ENCODE measurements at places on chromosomes 5 and 9.

GRCh38 chr5:97534166-97534565 lies 351.1 kb upstream of the RIOK2 start:
- peak; percentile 27 for DNase-seq

GRCh38 chr5:3380689-3381088 lies 214.9 kb upstream of the IRX1 start:
- no peak for DNase-seq

DNA sequence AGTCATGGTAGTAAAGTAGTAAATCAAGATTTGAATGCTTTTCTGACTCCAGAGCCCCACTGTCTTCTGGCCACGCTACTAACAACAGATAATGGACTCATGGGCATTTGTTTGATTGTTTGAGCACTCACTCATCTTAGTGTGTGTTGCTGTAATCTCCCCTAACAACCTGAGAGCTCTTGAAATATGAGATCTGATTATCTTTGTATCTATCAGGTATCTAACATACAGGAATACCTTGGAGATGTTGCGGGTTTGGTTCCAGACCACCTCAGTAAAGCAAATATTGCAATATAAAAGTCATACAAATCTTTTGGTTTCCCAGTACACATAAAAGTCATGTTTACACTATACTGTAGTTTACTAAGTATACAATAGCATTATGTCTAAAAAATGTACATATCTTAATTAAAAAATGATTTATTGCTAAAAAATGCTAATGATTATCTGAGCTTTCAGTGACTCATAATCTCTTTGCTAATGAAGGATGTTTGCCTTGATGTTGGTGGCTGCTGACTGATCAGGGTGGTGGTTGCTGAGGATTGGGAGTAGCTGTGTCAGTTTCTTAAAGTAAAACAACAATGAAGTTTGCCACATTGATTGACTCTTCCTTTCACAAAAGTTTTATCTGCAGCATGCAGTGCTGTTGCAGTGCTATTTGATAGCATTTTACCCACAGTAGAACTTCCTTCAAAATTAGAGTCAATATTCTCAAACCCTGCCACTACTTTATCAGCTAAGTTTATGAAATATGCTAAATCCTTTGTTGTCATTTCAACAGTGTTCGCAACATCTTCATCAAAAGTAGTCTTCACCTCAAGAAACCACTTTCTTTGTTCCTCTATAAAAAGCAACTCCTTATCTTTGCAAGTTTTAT lies 92.2 kb downstream of the ZNF462 start:
- no peak for DNase-seq

GRCh38 chr5:87807783-87808182 lies 395.1 kb upstream of the CCNH start:
- DNase-seq: no peak

DNA sequence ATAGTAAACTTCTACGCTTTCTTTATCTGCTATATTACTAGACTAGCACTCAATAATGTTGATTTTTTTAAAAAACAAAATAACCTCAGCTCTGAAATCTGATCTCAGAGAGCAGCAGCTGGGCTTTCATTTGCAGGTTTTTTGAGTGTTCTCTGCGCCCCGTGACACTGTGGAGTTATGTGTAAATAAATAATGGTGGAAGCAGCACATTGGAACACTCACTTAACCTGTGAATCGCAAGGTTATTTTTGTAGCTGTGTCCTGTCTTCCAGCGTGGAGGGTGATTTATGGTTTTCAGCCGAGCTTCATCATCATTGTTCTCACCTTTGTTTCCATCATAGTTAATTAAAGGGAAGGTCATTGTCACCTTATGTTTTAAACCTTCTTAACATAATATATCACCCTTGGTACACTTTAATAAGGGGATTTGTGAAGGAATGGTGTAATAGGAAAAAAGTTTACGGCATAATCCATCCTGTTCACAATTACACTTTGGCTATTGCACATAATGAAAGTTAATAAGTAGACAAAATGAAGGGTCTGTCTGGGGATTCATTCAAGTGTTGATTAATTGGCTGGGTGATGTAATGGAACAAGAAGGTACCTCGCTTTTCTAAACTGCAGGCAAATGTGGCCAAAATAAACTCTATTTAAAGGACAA lies 493.3 kb upstream of the ADAMTS16 start:
- no peak for DNase-seq

GRCh38 chr9:131633491-131634031 lies 88.2 kb downstream of the PRRT1B start:
- no peak for DNase-seq

- DNase-seq: no peak
Measured at GRCh38 chr9:98639133-98639532, 69.6 kb downstream of the GABBR2 start.

DNA sequence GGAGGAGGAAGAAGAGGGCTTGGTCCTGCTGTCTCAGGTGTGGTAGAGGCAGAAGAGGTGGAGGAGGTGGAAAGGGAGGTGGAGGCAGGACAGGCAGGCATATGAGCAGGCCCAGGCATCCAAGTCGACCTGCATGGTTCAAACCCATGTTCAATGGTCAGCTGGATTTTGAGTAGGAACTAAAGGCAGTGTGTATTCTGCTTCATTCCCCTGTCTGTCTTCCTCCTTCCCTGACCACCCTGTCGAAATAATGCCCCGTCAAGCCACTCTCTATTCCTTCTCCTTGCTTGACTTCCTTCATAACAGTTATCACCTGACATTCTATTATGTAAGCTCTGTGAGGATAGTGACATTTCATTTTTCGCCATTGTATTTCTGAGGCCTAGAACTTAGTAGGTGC lies 34.8 kb downstream of the ATP6V0E1 start:
- DNase-seq: no peak

- DNase-seq: no peak
Measured at GRCh38 chr9:89116064-89116804, 62.4 kb downstream of the SHC3 start.

DNA sequence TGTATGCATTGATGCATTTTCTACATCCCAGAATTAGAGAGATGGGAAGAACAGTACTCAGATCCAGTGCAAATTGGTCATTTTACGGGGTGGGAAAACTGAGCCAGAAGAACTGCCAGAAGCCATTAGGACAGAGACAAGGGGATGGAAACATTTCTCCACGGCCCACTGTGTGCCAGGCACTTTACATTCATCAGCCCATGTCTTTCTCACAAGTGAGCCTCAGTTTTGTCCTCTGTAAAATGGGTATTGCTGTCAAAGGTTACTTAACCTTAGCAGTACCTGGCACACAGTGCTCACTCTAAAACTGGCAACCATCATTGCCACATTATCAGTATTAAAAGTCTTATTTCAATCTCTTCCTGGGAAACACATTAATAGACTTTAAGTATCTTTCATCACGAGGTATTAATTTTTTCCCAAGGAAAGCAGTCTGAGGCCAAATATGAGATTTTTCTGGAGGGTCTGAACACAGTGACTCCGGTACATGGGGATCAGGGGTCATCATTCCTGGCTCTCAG lies 5.2 kb downstream of the DUSP1 start:
- DNase-seq: peak; percentile 85

DNA sequence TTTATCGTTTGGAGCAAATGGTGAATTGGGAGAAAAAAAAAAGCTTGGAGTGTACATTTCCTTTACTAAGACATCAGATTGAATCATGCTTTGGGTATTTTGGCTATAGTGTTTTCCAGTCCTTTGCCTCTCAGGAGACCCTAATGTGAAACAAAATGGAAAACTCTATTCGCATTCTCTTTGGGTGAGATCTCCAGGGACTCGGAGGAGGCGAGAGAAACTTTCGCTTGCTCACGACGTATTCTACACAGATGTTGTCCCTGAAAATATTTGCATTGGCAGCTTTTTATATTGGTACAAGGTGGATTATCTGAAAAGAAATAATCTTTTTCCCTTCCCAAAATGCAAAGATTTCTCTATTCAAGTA lies 1240.1 kb upstream of the WWC1 start:
- DNase-seq: no peak

DNA sequence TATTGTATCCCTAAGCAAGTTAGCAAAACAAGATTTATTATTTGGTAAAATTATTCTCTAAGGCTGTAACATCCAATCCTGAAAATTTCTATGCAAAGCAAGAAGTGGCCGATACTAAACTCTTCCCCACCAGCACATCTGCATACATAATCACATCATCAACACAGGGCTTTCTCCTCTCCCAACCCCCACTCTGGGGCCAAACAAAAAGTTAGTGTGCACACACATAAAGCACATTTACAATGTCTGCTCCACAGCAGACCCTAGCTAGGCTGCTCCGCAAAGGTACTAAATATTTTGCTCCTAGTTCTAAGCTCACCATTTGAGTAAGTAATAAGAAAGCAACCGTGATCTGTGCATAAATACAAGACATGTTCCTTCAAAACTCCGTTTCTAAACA lies 3.6 kb downstream of the RNF130 start:
- DNase-seq: no peak

- no peak for DNase-seq
Measured at GRCh38 chr5:112239996-112240395, 179.1 kb downstream of the EPB41L4A start.

DNA sequence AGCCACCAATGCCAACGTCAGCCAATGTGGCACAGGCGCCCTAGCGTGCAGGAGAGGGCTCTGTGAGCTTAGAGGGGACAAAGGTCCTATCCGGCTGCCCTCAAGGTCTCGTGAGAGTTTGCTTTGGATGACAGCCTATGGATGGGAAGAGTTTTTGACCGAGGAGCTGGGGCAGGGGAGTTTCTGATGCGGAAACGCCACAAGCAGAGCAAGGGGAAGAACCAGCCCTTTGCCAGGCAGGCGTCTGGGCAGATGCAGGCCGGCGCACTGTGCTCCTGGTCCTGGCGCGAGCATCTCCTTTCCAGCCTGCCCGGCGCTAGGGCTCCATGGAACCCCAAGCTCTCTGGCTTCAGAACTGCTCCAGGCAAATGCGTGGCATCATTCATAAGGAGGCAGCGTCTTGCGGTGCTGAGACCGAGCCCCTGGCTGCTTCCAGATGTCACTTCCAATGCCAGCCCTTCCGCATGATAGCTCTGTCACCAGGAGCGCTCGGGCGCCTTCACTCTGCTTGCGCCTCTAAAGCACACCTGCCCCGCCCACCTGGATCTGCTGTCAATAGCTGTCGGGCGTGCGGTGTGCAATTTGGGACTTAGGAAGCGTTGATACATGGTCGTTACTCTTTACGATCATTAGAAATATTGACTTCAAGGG lies 374.9 kb upstream of the IRX1 start:
- DNase-seq: no peak

DNA sequence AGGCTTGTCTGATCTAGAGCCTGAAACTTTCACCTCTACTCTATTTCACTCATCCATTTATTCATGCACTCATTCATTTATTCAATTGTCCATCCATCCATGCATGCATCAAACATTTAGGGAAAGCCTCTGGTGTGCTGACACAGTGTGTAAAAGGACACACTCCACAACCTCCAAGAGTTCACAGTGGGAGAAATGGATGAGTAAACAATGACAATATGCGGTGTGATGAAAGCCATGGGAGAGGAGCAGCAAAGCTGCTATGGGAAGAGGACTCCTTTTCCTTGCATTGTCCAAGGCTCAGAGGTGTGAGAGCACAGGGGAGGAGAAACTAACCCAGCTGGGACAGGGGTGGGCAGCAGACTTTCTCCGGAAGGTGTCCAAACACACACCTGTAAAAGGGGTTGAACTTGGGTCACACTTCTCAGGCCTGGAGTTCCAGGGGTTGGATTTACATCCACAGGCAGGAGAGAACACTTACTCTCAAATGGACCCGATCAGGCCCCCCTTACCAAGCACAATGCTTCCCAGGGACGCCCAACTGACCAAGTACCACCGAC lies 21.2 kb upstream of the PFDN1 start:
- DNase-seq: no peak

GRCh38 chr5:13976867-13977830 lies 32.7 kb upstream of the DNAH5 start:
- DNase-seq: no peak

DNA sequence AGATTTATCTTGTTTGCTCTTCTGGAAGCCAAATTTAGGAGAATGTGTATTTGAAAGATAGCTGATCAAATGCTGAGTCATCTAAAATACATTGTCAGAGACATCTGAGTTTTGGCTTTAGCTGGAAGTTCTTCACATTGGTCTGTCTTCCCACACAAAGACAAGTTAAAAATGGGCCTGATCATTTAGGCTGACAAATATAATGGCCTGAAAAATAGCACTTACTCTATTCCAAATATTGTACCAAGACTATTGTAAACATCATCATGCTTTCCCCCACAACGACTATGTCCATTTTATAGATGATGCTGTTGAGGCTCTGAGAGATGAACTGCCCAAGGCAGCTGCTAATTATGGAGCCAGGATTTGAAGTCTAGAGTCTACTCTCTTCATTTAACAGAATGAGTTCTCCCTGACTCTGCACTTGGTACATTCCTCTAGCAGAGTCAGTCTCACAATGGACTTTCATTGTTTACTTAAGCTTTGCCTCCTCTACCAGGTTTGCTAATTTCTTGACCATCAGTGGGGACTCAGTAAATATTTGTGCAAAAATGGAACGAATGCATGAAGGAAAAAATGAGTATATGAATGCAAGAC lies 619.4 kb upstream of the KLF4 start:
- DNase-seq: no peak

- DNase-seq: no peak
Measured at GRCh38 chr9:89505911-89506310, 8.0 kb upstream of the SEMA4D start.

DNA sequence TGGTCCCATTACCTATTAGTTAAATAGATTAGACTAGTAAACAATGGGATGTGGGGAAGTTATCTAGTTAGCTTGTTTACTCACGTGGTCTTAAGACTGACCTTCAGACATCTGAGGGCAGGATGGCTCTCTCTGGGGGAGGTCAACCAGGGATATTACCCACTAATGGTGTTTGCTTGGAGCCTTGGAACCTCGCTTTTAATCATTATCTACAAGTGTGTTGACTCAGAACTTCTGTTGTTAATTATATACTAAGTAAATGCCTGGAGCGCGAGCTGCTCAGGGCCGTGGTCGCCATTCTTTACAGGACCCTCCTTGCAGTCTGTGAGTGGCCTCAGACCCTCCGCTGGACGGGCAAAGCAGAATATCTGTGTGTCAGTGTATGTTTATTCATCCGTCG lies 48.5 kb upstream of the ZNF354A start:
- no peak for DNase-seq

DNA sequence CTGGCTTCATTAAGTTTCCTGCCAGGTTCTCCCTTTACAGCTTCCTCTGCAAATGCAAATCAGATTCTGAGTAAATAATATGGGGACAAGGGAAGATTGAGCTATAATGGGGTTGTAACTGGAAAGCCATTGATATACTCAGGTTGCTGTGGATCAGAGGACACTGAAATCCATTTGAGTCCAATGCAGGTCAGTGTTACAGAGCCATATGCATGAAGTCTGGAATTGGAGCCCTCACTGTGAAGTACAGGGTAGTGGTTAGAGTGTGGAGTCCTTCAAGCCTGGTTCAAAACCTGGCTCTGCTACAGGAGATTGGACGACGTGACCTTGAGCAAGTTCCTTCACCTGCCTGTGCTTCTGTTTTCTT lies 48.7 kb downstream of the TIMD4 start:
- DNase-seq: no peak
